ENCODE measurements at places on chromosomes 13 and 19.

GRCh38 chr19:55550321-55550650, 4.9 kb upstream of the SBK3 start:
- DNase-seq = no peak

GRCh38 chr13:71067165-71067815, 799.7 kb downstream of the DACH1 start:
- DNase-seq = no peak

DNA sequence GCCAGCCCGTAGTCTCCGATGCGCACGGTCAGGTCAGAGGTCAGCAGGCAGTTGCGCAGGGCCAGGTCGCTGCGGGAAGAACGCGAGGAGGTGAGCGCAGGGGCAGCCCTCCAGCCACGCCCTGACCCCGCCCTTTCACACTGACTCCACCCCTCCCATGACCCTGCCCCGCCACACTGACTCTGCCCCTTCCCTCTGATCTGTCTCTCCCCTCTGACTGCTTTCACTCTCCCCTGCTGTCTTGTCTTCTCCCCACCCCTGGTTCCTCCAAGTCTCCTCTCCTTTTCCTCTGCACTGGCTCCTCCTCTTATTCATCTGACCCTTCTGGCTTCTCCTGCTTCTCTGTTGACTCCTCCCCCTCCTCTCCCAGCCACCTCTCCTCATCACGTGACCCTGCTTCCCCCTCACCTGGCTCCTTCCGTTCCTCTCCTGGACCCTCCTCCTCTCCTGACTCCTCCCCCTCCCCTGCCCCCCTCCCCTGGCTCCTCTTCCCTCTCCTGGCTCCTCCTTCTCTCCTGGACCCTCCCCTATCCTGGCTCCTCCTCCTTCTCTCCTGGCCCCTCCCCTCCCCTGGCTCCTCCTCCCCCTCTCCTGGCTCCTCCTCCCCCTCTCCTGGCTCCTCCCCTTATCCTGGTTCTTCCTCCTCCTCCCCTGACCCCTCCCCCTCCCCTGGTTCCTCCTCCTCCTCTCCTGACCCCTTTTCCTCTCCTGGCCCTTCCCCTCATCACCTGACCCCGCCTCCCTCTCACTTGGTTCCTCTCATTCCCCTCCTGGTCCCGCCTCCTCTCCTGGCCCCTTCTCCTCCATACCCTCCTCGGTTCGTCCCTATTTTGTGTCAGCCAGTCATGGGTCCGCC, 9.9 kb downstream of the LMTK3 start:
- no peak for DNase-seq

GRCh38 chr19:41193430-41194156, 574 bp downstream of the CYP2S1 start:
- no peak for DNase-seq

DNA sequence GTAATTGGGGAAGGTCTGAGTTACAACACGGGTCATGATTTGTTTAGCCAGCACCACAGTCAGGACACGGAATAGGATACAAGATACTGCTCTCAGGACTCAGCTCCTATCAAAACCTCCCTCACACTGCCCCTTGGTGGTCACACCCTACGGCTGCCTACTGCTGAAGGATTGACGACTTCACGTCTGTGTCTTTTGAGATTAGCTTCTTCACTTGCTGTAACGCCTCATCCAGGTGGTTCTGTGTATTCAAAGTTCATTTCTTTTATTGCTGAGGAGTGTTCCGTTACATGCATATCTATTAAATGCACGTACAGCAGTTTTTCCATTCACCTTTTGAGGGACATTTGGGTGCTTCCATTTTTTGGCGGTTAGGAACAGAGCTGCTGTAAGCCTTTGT, 46.3 kb downstream of the URI1 start:
- DNase-seq = no peak

DNA sequence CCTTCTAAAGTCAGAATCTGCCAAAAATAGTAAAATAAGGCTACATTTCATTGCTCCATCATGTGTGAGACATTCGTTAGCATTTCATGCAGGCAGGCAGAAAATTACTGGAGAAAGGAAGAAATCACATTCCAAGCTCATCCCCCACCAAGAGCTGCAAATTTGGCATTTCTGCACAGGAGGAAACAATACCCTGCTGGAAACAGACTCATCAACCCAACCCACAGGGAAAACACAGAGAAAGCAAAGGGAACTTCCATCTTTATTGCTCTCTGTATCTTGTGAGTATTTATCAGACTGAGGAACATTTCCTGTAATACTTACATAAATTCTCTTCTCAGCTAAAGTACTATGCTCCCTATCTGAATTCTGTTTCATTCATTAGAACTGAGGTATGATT, 95.7 kb downstream of the KCTD12 start:
- no peak for DNase-seq

GRCh38 chr13:61880578-61881283, 465.1 kb upstream of the PCDH20 start:
- DNase-seq = no peak

GRCh38 chr19:1938071-1938470, 2.9 kb upstream of the CSNK1G2 start:
- DNase-seq = no peak

GRCh38 chr19:2139385-2140137, 11.8 kb downstream of the AP3D1 start:
- no peak for DNase-seq

- DNase-seq = no peak
Observed at GRCh38 chr19:57192993-57193392, 1.7 kb downstream of the ZNF264 start.

Data from skeletal muscle cell (primary cell).